Gastroesophageal sphincter (tissue), 4 donors: ENCODE measurements at places on chromosomes 4 and X. TPM values are rescaled to one million over a fixed set of nuclear protein-coding genes. Genes with fewer than 3 reads are reported as not detected.
A peak's percentile ranks its signal among the peaks of the same experiment; 100 is the strongest.

DNA sequence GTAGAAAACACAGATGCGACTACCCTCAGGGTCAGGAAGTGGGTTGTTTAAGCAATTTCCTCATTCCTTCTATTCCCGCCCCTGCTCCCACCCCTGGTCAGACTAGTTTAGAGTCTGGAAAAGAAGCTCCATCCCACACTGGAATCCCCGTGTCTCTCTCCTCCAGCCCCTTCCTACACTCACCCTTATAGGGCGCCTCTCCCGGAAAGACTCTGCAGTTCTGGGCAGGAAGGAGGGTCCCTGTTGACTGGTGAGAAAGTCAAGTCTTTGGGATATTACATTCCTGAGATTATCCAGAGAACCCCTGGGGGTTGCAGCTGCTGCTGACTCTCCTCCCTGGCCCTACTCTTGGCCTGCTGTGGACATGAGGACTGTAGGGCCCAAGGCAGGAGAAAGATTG lies 11.9 kb downstream of the STARD8 start:
- ATAC-seq: peak; percentile 44

Gene EGFL6
- total RNA-seq: not detected

Gene DCAF12L1
- not detected for total RNA-seq

Gene PDHA2
- not detected for total RNA-seq

DNA sequence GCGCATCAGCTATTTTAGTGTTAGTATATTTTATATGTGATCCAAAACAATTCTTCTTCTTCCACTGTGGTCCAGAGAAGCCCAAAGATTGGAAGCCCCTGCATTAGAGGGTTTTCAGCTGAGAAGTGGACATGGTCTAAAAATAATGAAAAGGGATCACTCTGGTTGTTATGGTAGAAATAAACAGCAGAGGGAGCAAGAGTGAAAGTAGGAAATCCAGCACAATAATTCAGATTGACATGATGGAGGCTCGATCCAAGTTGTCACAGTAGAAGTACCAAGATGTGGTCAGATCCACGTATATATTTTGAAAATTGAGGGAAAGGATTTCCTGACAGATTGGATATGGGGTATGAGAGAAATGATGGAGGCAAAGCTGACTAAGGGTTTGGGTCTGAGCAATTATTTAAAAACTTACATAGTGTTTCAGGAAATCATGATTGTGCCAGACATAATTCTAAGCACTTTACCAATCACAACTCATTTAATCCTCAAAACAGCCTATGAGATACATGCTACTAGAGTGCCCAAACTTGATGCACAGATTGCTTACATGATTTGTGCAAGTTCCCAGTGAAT lies 17.0 kb upstream of the TMEM144 start:
- ATAC-seq: peak; percentile 31

- ATAC-seq: peak; percentile 54
These were observed 15.0 kb downstream of the SCARB2 start for GRCh38 chr4:76198411-76199237.

DNA sequence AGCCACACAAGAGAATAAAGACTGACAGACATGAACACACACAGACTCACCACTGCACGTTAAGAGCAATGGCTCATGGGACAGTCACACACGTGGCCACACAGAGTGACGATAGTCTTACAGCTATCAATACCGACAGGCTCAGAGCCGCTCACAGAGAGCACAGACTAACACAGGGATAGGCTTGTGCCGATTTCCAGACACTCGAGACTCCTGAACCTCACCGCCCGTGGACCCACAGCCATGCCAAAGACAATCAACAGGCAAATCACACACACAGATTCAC lies 716 bp upstream of the SLC38A5 start:
- no peak for ATAC-seq

DNA sequence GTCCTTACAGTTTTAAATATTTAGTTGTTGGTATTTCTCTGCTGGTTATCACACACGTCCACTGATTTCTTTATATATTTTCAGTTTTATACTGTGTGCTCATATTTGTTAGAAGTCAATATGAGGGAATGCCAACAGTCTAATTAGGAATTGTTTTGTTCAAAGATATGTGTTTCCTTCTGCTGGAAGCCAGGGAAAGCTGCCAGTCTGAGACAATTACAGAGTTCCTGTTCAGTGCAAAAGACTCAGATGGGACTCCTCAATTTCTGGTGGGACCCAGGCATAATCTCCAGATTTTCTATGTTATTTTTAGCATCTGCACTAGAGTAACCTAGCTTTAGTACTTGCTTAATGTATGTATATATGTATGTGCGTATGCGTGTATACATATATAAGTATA lies 486.0 kb downstream of the GRID2 start:
- no peak for ATAC-seq

- ATAC-seq: no peak
These were observed 112.1 kb downstream of the MGST2 start for GRCh38 chr4:139777757-139778156.

Gene NKX3-2
- 5.5 TPM for total RNA-seq

DNA sequence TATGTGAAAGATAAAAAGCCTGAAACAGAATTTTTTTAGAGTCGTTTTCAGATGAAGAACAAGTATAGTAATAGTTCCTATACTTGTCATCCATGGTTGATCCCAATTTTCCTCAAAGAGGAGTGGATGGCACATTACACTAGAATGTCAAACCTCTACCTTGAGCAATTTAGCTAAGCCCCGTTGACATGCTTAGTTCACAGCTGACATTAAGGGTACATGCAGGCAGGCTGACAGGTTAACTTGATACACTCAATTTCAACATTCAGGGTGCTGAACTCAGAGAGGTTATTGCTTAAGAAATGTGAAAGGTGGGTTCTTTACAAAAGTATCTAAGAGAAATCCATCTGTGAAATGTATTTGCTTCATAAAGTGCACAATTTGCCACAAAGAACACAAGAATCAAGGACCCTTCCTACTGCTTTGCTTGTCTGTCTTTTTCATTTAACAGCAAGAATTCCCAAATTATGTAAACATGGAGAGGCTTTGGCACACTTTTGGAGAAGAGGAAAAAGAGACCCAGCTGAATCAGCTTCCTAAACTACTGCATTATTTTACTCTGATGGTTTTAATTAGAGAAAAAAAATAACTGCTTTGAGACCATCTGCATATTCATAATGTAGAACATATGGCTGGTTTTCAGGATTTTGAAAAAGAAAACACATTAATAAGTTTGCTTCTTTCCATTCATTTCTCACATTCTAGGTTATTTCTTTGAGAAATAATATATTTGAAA lies 122.5 kb upstream of the DDIT4L start:
- ATAC-seq: no peak

- no peak for ATAC-seq
These were observed 57.2 kb upstream of the TMEM131L start for GRCh38 chr4:153408932-153409331.

Gene MAGEE1
- total RNA-seq: 3.2 TPM

GRCh38 chrX:47169726-47170515 lies 23.7 kb upstream of the UBA1 start:
- peak; percentile 40 for ATAC-seq

DNA sequence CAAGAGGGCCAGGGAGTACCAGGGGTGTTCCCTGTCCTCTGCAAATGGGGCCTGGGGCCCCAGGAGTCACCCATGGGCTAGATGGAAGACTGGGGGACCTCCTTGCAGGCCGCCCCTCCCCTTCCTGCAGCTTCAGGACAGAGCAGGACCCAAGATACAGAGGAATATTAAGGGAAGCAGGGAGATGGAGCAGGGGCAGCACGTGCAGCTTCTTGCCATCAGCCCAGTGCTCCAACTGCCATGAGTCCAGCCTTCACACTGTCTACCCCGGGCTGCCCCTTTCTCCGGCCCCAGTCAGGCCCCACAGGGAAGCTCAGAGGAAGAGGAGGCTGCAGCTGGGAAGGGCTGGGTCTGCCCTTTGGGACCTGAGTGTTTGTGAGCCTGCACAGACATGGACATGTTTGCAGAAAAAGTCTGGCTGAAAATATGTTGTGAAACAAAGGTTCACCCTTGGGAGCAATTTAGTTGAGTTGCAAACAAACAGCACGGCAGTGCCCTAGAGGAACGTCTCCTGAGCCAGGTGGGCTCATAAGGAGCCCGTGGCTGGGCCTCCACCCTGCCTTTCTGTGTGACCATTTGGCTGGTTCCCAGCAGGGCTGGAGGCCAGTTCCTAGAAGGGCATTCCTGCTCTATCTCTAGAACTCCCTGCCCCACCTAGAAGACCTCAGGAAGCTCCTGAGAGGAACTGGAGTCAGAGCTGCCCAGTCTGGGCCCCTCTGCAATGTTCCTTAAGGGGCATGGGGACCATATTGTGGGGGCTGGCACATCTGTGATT lies 8.9 kb downstream of the FATE1 start:
- no peak for ATAC-seq

Gene SH3D19
- total RNA-seq: 200 TPM
